ENCODE measurements at places on chromosomes 5 and 9.

- no peak for DNase-seq
Observed at GRCh38 chr9:84314306-84314705, 26.3 kb downstream of the SLC28A3 start.

GRCh38 chr5:10485142-10485795 is 43.6 kb downstream of the ROPN1L start:
- no peak for DNase-seq

- DNase-seq = no peak
Observed at GRCh38 chr5:132370971-132371602, 1.6 kb downstream of the SLC22A5 start.

DNA sequence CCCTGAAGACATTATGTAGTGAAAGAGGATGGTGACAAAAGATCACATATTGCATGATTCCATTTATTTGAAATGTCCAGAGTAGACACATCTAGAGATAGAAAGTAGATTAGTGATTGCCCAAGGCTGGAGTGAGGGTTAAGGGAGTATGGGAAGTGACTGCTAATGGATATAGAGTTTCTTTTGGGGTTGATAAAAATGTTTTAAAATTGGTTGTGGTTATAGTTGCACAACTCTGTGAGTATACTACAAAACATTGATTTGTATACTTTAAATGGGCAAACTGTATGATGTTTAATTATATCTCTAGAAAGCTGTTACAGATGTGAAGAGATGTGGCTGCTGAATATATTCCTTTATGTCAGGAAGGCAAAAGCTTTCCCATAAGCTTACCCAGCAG is 202.8 kb downstream of the CCDC171 start:
- no peak for DNase-seq

DNA sequence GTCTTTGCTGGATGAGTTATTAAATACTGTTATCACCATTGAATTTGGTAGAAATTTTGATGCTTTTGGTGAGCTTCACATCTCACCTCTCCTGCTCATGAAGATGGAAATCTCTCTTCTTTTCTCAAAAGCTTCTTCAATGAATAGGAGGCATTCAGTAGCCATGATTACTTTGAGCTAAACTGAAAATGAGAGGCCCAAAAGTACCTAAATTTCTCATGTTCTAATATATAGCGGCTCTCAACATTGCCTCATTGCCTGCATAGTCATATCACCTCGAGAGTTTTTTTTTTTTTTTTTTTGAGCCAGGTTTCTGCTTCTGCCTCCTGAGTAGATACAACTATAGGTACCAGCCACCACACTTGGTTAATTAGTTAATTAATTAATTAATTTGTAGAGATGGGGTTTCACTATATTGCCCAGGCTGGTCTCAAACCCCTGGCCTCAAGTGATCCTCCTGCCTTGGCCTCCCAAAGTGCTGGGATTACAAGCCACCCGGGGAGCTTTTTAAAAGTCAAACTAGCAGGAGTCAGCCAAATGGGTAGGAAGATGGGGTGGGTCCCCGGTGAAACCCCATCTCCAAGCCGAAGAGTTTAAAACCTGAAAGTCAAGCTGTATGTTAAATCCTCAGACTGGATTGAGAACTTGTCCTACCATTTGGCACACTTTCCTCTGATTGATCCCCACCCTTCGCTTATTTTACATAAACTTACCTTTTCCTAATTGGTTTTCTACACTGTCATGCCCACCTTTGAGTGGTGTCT is 169.0 kb downstream of the DOCK2 start:
- DNase-seq = no peak

DNA sequence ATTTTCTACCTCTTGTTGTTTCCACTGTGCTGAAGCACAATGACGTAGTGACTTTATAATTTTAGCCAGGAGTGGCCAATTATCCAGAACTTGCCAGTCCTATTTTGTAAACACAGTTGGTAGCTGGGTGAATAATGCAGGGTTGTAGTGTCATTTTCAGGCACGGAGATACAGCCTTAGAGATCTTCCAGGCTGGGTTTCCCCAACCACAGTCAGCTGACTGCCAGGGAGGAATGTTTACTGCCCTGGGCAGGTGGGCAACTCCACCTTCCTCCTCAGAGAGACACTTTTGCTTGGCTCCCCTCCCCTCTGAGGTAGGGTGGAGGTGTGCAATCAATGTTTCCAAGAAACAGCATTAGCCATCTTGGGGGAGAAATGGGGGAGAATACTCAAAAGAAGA is 228.1 kb upstream of the NR4A3 start:
- no peak for DNase-seq

- no peak for DNase-seq
Observed at GRCh38 chr5:132962429-132963021, 909 bp downstream of the AFF4 start.

DNA sequence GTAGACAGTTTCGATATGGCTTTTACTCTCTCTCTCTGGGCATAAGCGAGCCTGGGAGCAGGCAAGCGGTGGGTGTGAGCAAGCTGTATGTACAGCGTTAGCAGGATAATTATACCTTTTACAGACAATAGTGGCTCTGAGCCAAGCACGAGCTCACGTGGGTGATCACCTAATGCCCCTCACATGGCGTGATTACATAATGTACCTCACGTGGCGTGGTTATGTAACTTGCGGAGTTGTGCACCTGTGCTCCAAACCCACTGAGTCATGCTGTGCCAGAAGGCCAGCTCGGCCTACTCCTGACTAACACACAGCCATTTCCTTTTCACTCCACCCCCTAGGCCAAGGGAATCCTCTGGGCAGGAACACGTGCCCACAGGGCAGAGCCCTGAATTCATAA is 797.2 kb downstream of the EFNA5 start:
- DNase-seq = no peak

GRCh38 chr9:90204128-90204831 is 438.3 kb downstream of the DIRAS2 start:
- DNase-seq = no peak

DNA sequence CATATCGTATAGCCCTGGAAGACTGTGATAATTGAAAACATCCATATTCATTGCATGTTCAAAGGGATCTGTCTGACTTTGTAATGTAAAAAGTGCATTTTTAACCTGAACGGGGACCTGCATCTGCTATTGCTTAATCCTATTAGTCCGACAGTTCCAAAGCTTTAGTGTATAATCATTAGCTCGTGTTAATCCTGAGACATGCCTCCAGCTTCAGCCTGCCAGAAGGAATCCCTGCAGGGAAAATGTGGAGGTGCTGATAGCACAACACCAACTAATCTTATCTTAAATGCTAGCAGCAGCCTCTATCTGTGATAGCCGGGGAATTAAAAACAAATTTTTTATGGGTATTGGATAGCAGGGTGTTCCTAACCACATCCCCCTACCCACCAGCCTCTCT is 495.2 kb downstream of the TLE4 start:
- no peak for DNase-seq

GRCh38 chr9:74147906-74148305 is 349.2 kb upstream of the RORB start:
- DNase-seq = no peak

GRCh38 chr5:54317511-54318260 is 7.3 kb upstream of the ARL15 start:
- DNase-seq = no peak

Data from H1 (cell line).